ENCODE measurements at places on chromosomes 5 and 9.

- peak; percentile 71 for DNase-seq
Observed at GRCh38 chr9:130927995-130928900, 10.8 kb downstream of the FIBCD1 start.

DNA sequence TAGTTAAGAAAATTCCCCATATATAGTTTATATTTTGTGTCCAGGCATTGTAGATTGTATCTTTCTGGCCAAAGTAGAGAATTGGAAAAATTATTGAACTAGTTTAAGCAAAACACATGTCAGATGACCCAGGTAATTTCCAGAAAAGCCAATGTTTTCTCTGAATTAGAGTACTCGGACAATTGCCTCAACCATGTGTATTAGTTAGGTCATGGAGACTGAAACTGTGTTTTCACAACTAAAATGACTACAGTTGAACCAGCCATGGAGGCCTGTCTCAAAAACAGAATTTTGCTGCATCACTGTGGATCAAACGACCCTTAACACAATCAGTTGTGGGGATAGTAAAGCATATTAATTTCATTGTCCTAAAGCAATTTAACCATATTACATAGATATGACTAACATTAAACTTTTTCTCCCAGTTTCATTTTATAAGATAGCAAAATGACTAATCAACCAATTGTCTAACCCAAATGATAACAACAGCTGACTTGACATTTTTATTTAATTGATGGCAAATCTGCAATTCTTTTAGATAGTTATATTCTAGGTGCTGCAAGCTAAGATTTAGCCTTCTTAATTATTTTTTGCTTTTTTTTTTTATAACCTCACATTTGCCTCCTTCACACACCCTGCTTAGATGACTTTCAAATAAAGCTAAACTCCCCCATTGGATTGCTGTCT lies 39.2 kb upstream of the SPDL1 start:
- DNase-seq: no peak

GRCh38 chr9:134708672-134709038 lies 67.1 kb downstream of the COL5A1 start:
- DNase-seq: no peak

GRCh38 chr9:89991204-89991790 lies 386.5 kb downstream of the GADD45G start:
- DNase-seq: no peak

GRCh38 chr5:139369181-139369580 lies 13.9 kb downstream of the SLC23A1 start:
- DNase-seq: peak; percentile 75

DNA sequence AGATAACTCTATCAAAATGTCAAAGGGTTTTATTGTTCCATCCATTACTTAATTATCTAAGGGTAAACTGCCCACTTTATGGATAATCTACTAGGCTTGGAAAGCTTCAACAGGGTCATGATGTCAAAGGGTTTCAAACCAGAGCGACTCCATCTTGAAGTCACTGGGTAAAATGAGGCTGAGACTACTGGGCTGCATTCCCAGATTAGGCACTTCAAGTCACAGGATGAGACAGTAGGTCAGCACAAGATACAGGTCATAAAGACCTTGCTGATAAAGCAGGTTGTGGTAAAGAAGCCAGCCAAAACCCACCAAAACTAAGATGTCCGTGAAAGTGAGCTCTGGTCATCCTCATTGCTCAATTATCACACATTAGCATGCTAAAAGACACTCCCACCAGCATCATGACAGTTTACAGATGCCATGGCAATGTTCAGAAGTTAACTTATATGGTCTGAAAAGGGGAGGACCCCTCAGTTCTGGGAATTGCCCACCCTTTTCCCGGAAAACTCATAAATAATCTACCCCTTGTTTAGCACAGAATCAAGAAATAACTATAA lies 138.6 kb downstream of the GNAQ start:
- DNase-seq: no peak

DNA sequence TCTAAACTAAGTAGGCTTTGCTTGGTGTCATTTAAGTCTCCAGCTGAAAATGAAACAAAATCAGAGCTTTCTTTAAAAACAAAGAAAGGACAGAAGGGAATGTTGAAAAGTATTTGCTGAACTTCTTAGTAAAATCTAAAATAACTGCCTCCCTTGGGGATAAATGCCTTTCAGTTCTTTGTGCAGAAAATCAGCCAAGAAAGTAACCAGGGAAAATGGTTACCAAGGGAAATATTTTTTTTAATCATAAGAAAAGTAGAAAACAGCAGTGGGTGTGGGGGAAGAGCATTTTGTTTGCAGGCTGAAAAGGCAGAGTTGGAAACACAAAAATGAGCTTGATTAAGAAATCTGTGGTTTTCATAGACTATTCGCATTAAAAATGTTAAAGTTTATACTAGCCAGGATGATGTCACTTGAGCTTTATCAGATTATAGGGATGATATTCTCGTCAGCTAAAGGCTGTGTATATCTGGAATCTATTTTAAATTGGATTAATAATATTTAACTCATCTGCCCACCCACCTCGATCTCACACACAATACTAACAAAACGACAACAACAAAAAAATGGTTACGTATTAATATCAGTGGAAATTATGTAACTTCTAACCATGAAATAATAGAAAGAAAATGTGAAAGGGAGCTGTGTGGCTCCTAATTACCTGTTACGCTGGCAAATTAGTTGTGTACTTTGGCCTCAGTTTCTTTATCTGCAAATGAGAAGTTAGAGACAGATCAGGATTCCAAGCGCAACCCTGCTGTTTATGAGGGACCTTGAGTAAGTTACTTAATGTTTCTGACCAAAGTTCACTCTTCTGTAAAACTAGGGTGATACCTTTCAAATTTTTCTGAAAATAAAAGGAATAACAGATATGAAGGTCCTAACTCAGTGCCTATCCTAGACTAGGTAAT lies at the start of gene ECM2:
Gene ECM2, minus strand, starts transcription at position 51 of the 911 bp plus-strand sequence. CDS start 13,124 bp downstream, outside the sequence.
- DNase-seq: peak; percentile 69

DNA sequence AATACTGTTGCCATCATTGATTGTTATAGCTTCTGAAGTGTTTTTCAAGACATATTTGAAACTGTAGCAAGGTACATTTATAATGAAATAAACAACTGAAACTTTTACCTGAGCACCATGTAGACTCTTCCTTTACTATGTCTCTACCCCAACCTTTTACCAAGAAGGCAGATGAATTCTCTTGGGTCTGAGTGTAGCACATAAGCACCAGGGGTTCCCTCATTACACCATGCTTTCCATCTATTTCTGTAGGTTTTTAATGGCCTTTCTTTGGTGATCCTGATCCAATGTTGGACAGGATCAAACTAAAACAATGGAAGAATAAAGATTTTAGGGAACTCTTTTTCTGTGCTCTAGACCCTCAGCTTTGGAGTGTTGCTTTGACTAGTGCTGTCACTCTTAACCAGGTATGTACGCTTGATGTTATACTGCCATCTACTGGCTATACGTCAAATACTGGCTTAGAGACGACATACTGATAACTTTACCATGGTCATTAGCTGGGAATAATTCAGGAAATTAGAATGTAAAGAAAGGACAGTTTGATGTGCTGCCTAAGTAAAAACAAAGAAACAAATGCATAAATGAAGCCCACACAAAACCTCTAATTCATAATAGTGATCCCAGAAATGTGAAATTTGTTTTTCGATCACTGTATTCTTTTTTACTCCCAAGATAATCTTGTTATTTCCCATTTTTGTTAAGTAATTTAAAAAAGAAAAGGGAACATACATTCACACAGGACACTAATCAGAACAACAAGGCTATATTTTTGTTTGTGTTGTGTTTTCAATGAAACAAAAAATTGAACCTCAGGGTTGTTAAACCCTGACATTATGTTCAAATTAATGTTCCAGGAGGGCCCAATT lies 30.7 kb downstream of the IFNW1 start:
- peak; percentile 76 for DNase-seq

DNA sequence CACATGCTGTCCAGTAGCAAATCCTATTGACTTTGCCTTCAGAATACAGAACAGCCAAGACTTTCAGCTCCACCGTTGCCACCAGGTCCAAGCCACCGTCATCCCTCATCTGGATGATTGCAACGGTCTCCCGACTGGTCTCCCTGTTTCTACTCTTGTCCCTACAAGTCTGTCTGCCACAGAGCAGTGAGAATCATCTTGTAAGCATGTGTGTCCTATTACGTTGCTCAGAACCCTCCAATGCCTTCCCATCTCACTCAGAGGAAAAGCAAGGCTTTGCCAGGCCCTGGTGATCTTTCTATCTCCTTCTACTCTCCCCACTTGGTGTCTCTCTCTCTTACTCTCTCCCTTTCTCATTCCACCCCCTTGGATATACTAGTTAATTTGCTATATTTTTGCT lies 76.7 kb upstream of the GDNF start:
- peak; percentile 11 for DNase-seq

GRCh38 chr5:39072925-39073766 lies 1.1 kb downstream of the RICTOR start:
- peak; percentile 66 for DNase-seq

DNA sequence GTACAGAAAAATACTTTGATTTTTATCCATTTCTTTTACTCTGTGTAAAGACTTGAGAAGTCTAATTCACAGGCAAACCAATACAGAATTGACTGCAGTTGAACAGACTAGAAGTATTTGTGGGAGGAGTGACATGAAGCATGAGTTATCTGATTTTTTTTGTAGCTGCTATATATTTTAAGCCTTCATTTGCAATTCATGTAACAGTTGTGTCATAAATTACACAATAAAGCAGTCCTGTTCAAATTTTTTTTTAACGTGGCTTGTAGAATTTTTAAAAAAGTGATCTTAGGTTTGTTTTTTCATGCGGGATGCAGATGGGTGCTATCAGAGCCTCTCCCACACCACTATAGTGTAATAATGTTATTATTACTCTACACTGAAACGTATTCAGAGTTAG lies 2.9 kb upstream of the MAML1 start:
- no peak for DNase-seq

- DNase-seq: no peak
Observed at GRCh38 chr9:21669701-21670100, 132.7 kb upstream of the MTAP start.

GRCh38 chr5:103923616-103924168 lies 361.1 kb upstream of the NUDT12 start:
- DNase-seq: no peak

DNA sequence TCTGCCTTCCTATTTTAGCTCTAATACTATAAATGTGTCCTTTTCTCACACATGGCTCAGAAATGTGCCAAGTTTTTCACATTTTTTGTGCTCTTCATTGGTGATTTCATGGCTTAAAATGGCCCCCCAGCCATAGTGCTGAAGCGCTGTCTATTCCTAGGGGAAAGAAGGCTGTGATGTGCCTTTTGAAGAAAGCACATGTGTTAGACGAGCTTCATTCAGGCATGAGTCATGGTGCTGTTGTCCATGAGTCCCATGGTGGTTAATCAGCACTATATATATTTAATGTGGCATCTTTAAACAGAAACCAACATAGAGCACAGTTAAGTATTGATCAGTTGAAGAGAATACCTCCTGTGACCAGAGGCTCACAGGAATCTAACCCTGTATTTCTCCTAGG lies 55.8 kb downstream of the PDE8B start:
- DNase-seq: peak; percentile 76

- DNase-seq: peak; percentile 88
Observed at GRCh38 chr9:109035684-109036423, 22.6 kb upstream of the CTNNAL1 start.

GRCh38 chr5:10592601-10593000 lies 28.7 kb downstream of the ANKRD33B start:
- DNase-seq: no peak

GRCh38 chr5:132012371-132013005 lies 1.0 kb upstream of the ACSL6 start:
- DNase-seq: peak; percentile 74

DNA sequence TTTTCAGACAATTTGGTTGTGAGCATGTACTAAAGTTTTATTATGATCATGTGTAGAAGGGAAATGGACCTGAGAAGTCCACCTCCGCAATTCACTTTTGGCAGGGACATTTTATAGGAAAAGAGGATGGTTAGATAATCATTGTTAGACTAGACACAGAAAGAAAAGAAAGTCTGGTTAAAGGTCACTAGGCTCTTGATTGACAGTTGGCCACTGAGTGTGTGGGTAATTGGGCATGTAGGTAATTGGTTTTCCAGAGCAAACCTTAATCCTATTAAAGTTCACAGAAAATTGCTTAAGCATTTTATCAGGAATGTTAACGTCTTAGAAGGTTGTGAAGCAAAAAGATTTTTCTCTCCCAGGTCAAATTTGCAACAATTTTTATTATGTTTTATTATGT lies 158.5 kb upstream of the CLINT1 start:
- DNase-seq: no peak

GRCh38 chr5:65133477-65134110 lies 348.1 kb downstream of the ADAMTS6 start:
- peak; percentile 56 for DNase-seq

GRCh38 chr5:54206580-54207229 lies 103.7 kb downstream of the ARL15 start:
- no peak for DNase-seq

DNA sequence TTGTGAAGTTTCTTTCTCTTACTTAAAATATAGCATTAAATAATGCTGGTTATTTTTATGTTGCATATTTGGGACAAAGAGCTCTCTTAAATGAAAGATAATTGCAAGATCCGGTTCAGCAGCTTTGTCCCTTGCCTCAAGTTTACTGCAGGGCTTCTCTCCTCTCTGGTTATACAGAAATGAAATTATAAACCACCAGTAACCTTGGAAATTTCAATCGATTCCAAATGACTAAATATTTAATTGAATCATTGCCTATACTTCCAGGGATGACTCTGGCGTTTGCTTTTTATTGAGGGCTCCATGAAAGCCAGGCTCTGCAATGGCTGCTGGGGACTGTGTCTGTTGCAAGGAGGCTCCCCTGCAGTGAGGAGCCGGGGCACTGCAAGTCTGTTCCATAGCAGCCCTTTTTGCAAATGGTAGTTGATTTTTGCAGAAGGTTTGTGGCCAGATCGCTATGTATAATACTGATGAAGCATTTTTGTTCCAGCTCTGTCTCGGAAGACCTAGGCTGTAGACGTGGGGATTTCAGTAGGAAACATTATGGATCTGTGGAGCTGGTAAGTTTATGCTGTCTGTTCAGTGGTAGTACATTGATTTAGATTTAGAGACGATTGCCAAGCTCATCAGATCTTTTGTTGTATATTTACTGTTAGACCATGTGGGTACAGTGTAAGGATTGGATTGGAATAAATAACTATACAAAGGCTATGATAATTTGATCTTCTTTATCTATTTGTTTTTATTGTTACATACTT lies at the start of gene GARNL3:
Gene GARNL3, plus strand, starts transcription at position 313 of the 758 bp plus-strand sequence. Its CDS starts 104 bp downstream, at position 417.
- no peak for DNase-seq

DNA sequence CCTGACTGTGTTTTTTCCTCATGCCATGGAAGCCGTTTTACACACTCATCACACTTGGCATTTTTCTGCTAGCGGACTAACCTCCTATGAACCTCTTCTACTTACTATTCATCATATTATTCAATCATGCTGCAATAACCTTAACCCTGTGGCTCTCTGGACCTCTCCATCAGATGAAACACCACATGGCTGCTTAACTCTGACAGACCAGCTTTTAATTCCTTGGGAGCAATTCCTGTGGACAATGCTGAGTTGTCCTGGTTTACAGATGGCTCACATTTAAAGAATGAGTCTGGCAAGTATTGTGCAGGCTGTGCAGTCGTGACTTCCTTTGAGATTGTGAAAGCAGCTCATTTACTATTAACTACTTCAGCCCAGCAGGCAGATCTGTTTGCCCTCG lies 9.0 kb downstream of the OR1J1 start:
- peak; percentile 96 for DNase-seq
